ENCODE measurements at places on chromosomes 11 and 22.

GRCh38 chr11:64745521-64746328 is 1.8 kb upstream of the RASGRP2 start:
- DNase-seq = peak; percentile 53

DNA sequence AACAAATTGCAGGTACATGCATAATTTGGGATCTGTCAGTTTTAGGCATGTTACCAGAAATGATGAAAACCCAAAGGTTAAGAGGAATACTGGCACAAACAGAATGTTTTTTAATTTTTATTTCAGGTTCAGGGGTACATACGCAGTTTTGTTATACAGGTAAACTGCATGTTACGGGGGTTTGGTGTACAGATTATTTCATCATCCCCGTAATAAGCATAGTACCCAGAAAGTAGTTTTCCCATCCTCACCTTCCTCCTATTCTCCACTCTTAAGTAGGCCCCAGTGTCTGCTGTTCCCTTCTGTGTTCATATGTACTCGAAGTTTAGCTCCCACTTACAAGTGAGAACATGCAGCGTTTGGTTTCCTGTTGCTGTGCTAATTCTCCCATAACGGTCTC is 33.0 kb downstream of the PI4KA start:
- no peak for DNase-seq

GRCh38 chr22:36573815-36574363 is 44.9 kb upstream of the EIF3D start:
- no peak for DNase-seq

DNA sequence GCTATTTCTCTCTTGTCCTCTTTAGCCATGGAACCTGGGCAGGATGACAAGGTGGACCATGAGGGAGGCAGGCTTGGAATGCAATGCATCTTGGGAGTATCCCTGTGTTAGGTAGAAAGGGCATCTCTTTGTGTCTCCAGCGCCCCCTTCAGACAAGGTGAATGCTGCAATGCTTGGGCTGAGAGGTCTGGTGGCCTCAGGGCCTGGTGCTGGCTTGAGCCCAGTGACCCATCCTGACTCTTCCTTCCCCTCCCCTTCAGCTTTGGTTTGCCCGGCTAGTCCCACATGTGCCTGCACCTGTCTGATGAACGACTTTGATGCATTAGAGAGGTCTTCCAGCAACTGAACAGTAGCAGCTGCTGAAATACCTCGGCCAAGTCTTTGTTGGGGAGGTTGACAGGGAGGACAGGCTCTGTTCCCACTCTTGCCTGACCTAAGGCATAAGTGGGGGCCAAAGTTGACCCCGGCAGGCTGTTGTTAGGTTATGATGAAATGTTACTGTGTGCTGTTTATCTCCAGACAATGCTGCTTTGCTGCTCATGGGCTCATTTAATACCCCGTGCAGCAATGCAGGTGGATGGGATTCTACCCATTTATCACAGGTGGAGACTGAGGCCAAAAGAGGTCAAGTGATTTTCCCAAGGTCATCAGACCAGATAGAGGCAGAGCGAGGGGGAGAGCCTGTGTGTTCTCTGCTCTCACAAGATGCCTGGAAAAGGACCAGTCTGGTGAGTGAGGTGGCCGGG is 22.5 kb downstream of the MYO18B start:
- no peak for DNase-seq

DNA sequence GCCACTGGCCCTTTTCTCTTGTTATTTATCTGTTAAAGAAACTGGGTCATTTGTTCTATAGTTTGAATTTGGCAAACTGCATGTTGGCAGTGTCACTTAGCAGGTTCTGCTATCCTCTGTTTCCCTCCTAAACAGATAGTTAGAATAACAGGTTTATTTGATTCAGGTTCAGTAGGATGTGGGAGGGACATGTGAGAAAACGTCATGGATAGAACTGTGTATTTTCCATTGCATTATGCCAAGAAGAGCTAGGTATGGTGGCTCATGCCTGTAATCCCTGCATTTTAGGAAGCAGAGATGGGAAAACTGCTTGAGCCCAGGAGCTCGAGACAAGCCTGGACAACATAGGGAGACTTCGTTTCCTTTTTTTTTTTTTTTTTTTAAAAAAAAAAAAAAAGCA is 24.3 kb downstream of the PATL1 start:
- DNase-seq = no peak

- no peak for DNase-seq
Observed at GRCh38 chr11:128931668-128932067, 11.0 kb downstream of the TP53AIP1 start.

- DNase-seq = no peak
Observed at GRCh38 chr22:38826801-38827200, 17.0 kb downstream of the NPTXR start.

- DNase-seq = no peak
Observed at GRCh38 chr11:123303924-123304323, 108.9 kb upstream of the CLMP start.

GRCh38 chr22:29030618-29031226 is 30.9 kb downstream of the C22orf31 start:
- DNase-seq = no peak

DNA sequence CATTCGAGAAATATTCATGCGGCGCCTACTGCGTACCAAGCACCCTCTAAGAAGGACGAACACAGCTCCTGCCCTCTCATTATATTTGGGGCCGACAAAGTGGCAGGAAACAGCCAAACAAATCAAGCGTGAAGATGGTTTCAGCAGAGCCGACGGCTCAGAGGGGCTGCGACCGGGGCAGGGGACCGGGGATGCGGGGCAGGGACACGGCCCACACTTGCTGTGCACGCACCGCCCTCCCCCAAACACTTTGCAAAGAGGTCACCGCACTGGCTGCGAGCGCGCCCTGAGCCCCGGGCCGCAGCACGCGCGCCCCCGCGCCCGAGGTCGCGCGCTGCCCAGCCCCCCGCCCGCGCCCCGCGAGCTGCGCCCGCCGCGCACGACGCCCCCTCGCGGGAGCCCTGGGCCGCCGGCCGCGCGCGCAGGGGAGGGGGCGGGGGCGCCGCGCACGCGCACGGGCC is 255 bp upstream of the SYNGR1 start:
- peak; percentile 19 for DNase-seq

- no peak for DNase-seq
Observed at GRCh38 chr11:7967097-7967496, 1.9 kb upstream of the NLRP10 start.

DNA sequence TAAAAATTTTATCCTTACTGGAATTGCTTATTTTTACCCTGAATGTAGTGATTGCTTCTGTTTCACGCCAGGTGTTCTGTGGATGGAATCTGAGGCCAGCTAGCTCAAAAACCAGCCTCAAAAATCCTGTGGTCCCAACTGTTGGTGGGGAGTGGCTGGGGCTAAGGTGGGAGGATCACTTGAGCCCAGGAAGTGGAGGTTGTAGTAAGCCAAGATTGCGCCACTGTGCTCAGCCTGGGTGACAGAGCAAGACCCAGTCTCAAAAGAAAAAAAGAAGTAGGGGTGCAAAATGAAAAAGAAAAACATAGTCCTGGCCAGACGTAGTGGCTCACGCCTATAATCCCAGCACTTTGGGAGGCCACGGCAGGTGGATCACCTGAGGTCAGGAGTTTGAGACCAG is 27.0 kb upstream of the SLC5A1 start:
- DNase-seq = no peak
